ENCODE measurements at places on chromosomes 12 and 14. TPM values are rescaled to one million over a fixed set of nuclear protein-coding genes. Genes with fewer than 3 reads are reported as not detected.

DNA sequence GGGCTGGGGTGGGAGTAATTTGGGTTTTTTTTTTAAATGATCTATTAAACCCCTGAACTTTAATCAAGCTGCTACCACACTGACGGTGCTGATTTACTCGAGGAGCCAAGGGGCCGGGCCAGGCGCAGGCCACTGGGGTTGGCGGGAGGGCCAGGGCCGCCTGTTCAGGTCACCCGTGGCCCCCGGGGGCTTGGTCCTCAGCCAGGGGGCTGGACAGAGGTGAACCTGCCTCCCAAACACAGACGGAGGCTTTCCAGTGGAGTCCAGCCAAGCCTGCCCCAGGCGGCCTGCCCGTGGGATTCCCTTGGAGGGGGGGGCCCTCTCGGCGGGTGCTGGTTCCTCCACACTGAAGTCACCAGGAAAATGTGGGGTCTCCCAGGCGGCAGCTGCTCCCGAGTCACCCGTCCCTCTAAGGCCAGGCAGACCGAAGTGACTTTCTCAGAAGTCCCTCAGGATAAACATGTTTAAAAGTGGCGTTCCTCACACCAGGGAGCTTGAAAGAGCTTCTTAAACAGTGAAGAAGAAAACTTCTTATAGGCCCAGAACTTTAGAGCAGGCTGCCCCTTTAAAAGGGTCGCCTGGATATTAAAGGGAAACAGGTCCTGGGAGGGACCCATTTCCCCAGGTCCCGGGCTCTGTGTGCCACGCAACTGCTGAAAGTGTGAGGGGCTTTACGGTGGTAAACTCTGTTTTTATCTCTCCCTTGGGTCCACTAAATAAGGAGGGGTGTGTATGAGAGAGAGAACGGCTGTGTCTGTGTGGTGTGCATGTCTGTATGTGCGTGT is 167.2 kb upstream of the GSC start:
- H3K27ac ChIP-seq = no peak overlapping the region
- H3K27me3 ChIP-seq = peaks cover 23% of the 10 kb centered on the region
- no peak for DNase-seq
- no peaks in the 10 kb centered on the region for H3K36me3 ChIP-seq
- H3K4me3 ChIP-seq = no peak overlapping the region
- no peaks in the 10 kb centered on the region for H3K4me1 ChIP-seq

DNA sequence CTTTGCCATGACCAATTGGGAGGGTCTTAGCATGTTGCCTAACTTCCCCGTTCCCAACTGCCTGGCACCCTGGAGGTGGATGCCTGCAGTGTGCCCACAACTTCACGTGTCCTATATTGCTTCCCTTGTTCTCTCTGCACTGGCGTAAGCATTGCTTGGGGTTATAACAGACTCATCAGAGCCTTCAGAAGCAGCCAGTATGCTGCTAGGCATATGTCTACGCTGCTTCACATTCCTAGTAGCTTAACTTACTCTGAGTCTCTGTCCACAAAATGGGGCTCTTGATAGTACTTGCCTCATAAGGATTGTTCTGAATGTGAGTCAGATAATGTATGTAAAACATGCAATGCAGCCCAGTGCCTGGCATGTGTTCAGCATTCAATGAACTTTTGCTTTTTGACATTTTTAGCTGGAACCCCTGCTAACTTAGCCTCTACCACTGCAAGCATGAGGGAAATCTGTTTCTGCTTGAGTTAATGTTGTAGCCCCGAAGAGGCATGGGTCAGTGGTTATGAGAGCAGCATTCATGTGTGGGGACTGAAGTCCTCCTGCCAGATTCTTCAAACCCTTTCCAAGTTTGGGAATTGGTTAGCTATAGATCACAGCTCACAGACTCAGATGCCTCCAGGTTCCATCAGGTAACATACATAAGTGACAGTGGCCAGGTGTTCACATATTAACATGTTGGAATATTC is 2.8 kb downstream of the SLC5A8 start:
- no peaks in the 10 kb centered on the region for H3K4me1 ChIP-seq
- H3K4me3 ChIP-seq = no peak overlapping the region
- H3K27me3 ChIP-seq = no peaks in the 10 kb centered on the region
- H3K27ac ChIP-seq = no peak overlapping the region
- no peak for DNase-seq
- no peaks in the 10 kb centered on the region for H3K36me3 ChIP-seq

GOLGA3 gene
- 117 TPM for total RNA-seq

RESF1 gene
- 43.5 TPM for total RNA-seq

DNA sequence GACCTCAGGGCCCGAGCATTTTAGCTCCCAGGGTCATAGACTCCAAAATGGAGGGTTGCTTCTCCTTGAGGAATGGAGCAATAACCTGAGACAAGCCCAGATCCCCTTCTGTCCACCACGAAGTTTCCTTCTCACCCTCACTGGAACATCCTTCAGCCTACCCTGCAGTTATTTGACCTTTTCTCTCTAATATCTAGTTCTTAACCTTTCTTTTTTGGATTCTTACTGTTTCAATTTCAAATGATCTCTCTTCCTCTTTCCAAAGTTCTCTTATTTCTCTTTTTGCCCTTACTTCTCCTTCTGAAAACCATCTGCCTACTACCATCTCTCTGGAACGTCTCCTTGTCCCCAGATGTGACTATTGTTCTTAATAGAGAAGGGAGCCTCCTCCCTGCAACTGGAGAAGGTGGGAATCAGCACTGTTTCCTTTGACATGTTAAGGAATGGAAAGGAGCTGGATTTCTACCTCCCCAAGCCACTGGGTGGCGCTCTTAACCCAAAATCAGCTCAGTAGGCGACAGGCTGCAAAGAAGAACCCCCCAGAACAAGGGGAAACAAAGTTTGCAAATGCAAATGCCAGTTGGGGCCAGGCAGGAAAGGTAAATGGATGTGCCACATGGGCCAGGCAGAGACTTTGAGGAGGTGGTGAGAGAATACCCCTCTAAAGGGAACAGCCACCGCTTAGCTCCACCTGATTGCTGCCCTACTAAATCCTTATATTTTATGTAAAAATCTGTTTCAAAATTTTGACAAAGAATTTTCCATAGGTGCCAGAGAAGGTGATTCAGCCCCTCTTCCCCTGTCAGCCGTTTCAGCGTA is 22.4 kb upstream of the PDE1B start:
- no peak overlapping the region for H3K4me3 ChIP-seq
- peak; percentile 54 for DNase-seq
- H3K36me3 ChIP-seq = no peaks in the 10 kb centered on the region
- H3K4me1 ChIP-seq = no peaks in the 10 kb centered on the region
- no peak overlapping the region for H3K27ac ChIP-seq
- peaks cover 100% of the 10 kb centered on the region for H3K27me3 ChIP-seq

DNA sequence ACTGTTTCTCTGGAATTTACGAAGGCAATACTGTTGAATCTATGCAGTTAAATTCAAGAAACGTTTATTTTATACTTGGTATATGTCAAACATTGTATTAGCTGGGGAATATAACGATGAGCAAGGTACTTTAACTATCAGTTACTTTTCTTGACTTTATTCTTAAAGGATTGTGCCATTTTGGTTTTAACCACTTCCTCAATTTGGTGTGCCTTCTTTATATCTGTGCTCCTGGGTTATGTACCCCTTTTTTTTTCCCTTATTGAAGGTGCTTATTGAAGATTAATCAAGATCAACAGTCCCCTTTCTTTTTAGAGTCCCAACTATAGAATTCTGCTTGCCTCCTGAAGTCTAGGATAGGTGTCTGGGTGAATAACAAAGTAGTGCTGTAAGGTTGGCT is 5.8 kb downstream of the RAB21 start:
- DNase-seq = no peak
- no peak overlapping the region for H3K27ac ChIP-seq
- H3K36me3 ChIP-seq = peaks cover 53% of the 10 kb centered on the region
- no peaks in the 10 kb centered on the region for H3K4me1 ChIP-seq
- no peaks in the 10 kb centered on the region for H3K27me3 ChIP-seq

RDH16 gene
- 0.28 TPM for total RNA-seq

TMEM233 gene
- not detected for total RNA-seq

ZC3H14 gene
- total RNA-seq = 69.3 TPM

- no peaks in the 10 kb centered on the region for H3K36me3 ChIP-seq
- no peaks in the 10 kb centered on the region for H3K4me1 ChIP-seq
- no peak overlapping the region for H3K27ac ChIP-seq
- H3K27me3 ChIP-seq = no peaks in the 10 kb centered on the region
- no peak overlapping the region for H3K4me3 ChIP-seq
These were observed 1064.1 kb upstream of the FLRT2 start for GRCh38 chr14:84465880-84466279.

- H3K4me3 ChIP-seq = no peak overlapping the region
- DNase-seq = no peak
- H3K36me3 ChIP-seq = no peaks in the 10 kb centered on the region
- H3K27ac ChIP-seq = no peak overlapping the region
These were observed 5.4 kb downstream of the DLK1 start for GRCh38 chr14:100731846-100732765.

GRCh38 chr12:107679336-107679735 is 6.3 kb upstream of the PWP1 start:
- H3K36me3 ChIP-seq = no peaks in the 10 kb centered on the region
- DNase-seq = no peak
- no peak overlapping the region for H3K4me3 ChIP-seq
- H3K27ac ChIP-seq = no peak overlapping the region

ABCD4 gene
- 72.4 TPM for total RNA-seq

TBC1D30 gene
- total RNA-seq = 29.4 TPM

PPM1H gene
- total RNA-seq = 36.7 TPM

CCDC38 gene
- total RNA-seq = not detected

DNA sequence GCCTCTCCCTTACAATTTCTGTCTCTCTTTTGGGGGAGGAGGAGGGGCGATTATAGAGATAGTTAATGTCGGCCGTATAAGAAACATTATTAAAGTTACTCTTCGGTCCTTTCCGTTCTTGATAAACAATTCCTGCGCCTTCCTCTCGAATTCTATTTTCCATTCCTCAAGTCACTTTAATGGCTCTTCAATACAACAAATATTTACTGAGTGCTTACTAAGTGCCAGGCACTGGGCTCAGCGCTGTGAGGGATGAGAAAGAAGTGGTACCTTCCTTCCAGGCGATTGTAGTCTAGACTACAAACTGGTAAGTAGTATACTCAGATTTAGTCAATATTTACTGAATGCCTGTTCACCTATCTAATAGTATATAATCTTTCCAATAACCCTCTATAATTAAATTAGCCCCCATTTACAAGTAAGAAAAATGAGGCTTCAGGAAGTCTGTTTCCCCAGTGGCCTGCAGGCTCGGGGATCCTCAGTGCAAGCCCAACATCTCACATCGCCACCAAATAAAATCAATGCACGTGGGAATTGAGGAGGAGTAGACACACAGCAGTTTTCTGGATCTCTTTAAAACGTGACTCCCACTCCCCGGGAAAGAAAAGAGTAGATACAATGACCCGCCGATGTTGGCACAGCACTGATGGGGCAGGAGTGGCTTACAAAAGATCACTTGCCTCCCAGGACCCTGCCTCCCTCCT is 589 bp upstream of the ZNF219 start:
- H3K27ac ChIP-seq = peak overlapping the region; percentile 52
- peaks cover 40% of the 10 kb centered on the region for H3K4me1 ChIP-seq
- H3K4me3 ChIP-seq = peak overlapping the region; percentile 71
- H3K36me3 ChIP-seq = peaks cover 29% of the 10 kb centered on the region
- no peaks in the 10 kb centered on the region for H3K27me3 ChIP-seq

DNA sequence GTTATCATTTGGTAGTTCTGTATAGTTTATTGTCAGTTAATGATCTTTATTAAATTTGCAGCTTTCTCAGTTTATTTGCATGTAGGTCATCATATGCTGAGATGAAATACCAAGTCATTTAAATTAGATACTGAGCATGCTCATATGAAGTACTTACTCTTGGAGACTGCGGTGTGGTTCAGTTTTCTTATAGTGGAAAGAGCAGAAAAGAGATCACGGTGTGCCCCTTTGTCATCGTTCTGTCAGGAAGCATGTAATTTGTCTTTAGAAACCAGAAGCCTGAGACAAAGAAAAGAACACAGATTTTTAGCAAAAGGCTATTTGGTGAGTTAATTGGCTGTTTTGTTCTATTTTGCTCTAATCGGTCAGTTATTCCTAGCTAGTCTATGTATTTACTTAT is 75.6 kb downstream of the PLEKHA5 start:
- H3K27me3 ChIP-seq = no peaks in the 10 kb centered on the region
- peaks cover 8% of the 10 kb centered on the region for H3K36me3 ChIP-seq
- peaks cover 25% of the 10 kb centered on the region for H3K4me1 ChIP-seq
- no peak overlapping the region for H3K4me3 ChIP-seq
- no peak overlapping the region for H3K27ac ChIP-seq

DNA sequence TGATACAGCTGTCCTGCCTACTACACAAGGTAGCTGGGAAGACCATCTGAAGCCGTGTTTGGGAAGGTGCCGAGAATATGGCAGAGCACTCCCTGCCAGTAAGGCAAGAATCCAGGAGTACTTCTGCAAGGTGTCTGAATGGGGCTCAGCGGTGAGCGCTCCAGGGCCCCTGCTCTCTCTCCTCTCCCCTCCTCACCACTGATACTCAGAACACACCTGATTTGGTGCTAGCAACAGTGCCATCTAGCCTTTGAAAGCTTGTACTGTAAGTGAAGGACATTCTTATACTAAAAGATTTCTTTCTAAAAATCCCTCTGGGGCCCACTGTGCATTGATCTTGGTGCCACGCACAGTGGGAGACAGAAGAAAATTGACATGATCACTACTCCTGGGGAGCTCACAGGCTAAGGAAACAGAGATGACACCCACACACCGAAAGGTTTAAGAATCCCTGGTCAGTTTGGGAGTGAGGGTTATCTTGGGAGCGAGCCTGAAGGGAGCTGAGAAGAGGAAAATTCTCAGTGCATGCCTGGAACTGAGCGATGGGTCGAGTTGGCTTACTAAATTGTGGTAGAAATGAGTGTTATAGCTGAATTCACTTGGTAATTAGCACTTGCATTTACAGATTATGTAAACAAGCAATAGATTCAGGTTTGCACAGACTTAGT is 216.9 kb downstream of the NTF3 start:
- DNase-seq = peak; percentile 1
- no peaks in the 10 kb centered on the region for H3K36me3 ChIP-seq
- H3K27ac ChIP-seq = no peak overlapping the region
- no peaks in the 10 kb centered on the region for H3K4me1 ChIP-seq

DNA sequence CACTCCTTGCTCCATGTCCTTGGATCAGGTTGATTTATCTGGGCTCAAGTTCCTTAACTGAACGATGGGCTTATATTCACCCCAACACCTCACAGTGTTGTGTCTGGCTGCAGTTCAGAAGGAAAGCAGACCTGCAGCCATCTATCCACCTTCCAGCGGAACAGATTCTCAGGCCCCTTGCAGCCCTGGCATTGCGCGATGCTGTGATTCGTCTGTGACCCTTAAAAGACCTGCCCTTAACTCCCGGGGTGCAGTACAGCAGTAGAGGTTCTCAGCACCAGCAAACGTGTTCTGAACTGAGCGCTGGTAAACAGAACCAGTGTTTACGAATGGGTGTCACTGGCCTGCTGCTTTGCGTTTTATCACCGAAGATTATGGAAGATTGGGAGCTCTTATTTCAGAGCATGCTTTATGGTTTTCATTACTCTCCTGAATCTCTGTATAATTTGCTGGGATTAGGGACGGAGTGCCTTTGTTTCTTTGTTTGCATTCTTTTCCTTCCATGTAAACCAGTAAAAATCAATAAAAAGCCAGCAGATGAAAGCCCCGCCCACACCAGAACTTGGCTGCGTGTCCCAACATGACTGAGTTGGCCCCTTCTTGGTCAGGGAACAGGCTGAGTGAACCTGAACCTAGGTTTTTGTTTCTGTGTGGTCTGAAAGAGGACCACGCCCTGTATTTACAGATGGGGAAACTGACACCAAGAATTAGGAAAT is 286.7 kb upstream of the CRY1 start:
- peak overlapping the region; percentile 63 for H3K4me3 ChIP-seq
- no peaks in the 10 kb centered on the region for H3K36me3 ChIP-seq
- H3K4me1 ChIP-seq = peaks cover 16% of the 10 kb centered on the region
- H3K27ac ChIP-seq = peak overlapping the region; percentile 57
- H3K27me3 ChIP-seq = no peaks in the 10 kb centered on the region
- peak; percentile 75 for DNase-seq

CD163 gene
- not detected for total RNA-seq
